ENCODE measurements at places on chromosomes 12 and 14.

DNA sequence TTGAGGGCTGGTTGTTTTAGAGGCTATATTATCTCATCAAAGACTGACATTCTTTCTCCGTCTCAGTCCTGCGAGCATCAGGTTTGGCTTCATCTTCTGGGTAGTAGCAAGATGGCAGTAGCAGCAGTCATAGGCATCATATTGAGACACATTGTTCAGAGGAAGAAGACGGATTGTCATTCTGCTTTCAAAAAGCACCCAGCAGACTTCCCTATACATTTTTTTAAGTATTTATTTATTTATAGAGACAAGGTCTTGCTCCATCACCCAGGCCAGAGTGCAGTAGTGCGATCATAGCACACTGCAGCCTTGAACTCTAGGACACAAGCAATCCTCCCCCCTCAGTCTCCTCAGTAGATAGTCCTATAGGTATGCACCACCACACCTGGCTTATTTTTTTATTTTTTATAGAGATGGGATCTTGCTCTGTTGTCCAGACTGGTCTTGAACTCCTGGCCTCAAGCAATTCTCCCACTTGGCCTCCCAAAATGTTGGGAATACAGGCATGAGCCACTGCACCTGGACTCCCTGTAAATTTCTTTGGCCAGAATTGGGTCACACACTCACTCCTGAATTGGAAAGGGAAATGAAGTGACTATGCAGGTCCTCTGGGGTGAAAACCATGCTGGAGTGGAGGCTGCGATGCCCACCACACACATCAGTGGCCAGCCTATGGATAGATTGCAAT, 125.4 kb downstream of the SLC38A6 start:
- no peak for DNase-seq

- peak; percentile 94 for DNase-seq
Measured at GRCh38 chr12:389142-390096, at the start of gene KDM5A. TSS of gene KDM5A (minus strand) at chr12:389320. CDS start at chr12:389091, 229 bp downstream.

DNA sequence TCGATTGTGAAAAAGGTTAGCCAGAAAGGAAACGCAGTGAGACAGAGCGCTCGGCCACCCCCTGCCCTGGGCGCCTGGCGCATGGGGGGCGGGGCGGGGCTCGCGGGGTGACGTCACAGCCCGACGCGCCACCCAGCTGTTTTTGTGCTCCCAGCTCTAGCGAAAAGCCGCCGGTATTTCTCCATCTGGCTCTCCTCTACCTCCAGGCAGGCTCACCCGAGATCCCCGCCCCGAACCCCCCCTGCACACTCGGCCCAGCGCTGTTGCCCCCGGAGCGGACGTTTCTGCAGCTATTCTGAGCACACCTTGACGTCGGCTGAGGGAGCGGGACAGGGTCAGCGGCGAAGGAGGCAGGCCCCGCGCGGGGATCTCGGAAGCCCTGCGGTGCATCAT, at the start of gene GABARAPL1:
Gene GABARAPL1, plus strand, starts transcription at position 139 of the 393 bp plus-strand sequence. Its CDS starts 253 bp downstream, at position 392.
- DNase-seq = peak; percentile 57

GRCh38 chr14:69010648-69011047, 31.5 kb upstream of the ACTN1 start:
- no peak for DNase-seq

Measured in GM06990 (cell line).